ENCODE measurements at places on chromosomes 16 and 17.

DNA sequence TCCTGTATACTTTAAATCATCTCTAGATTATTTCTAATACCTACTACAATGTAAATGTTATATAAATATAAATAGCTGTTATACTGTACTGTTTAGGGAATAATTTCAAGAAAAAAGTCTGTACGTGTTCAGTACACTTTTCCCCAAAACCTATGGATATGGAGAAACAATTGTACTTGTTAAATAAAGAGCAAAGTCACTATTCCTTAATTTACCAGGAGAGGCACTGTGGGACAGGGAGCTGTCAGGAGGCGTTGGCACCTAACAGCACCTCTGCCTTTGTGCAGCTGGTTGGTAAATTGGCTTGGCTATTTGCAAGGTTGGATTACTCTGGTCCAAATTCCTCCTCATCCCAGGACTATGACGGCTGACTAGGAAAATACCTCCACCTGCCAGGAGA is 28.0 kb downstream of the CRHR1 start:
- DNase-seq, result no peak

DNA sequence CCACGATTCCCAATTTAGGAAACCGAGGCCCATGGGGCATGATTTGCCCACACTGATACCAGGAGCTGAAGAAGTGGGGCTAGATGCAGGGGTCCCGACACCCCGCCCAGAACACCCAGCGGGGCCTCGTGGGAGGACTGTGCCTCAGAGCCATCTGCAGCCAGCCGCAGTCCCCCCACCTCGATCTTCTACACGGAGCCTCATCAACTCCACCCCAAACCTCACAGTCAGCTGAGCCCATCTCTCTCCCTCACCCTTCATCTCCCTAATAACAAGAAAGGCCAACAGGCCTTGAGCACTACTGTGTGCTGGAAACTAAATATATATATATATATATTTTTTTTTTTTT is 4.2 kb downstream of the ITGAE start:
- DNase-seq, result no peak

- DNase-seq, result no peak
These were observed 15.1 kb downstream of the CEP20 start for GRCh38 chr16:15873301-15873700.

DNA sequence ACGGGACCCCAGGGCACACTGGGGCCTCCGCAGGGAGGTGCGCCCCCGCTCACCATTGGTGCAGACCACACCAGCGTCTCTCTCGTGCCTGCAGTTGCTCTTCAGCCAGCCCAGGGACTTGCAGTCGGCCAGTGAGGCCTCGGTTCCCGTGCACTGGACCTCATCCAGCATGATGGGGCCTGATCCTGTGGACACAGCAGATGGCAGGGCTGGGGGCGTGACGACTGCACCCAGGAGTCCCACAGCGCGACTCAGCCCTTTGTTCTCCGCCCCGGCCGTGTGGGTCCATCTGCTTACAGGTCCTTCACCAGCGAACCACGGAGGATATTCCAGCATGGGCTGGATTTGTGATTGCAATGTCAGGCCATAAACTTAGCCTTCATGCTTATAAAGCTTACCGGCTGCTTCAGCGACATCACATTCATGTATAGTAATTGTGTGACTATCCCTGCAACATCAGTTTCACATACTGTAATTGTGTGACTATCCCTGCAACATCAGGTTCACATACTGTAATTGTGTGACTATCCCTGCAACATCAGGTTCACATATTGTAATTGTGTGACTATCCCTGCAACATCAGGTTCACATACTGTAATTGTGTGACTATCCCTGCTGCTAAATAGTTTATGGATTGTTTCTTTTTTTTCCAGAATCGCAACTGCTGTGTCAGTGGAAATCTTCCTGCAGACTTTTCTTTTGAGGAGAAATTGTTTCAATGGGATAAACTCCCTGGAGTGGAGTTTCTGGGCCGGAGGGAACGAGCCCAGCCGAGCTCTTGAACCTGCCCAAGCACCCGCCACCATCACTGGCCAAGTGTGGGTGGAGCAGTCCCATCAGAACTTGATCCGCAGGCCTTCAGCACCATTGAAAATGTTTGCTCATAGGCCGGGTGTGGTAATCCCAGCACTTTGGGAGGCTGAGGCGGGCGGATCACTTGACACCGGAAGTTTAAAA is 4.8 kb downstream of the LGALS3BP start:
- no peak for DNase-seq

DNA sequence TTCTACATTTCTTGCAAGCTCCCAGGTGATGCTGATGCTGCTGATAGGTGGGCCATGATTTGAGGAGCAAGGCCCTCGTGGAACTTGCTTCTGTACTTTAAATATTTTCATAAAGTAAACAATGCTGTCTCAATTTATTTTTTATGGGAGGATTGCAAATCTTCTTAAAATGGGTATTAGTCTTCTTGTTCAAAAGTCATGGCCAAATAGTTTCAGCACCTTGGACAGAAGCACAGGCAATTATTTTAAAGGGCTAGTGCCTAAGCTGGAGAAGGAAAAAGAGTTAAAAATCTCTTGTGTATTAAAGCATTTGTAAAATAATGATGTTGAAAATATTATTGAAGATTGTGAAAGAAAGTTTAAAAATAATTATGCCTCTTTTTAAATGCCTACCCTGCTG is 50.5 kb downstream of the GPR139 start:
- no peak for DNase-seq

DNA sequence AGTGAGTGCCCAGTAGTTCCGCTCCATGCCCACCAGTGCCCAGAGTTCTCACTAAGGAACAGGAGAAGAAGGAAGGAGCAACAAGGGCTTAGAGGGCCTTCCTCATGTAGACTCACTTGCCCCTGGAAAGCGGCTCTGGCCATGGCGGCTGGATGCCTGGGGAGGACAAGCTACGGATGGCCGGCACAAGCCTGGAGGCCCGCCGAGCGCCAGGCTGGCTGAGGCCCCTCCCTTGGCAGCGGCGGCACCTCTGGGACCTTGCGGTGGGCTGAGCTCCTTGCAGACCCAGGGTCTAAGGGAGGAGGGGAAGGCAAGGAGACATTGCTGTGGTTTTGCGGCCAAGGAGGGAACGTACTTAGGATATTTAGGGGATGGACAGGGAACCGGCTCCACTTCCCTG is 160.1 kb downstream of the SALL1 start:
- no peak for DNase-seq

DNA sequence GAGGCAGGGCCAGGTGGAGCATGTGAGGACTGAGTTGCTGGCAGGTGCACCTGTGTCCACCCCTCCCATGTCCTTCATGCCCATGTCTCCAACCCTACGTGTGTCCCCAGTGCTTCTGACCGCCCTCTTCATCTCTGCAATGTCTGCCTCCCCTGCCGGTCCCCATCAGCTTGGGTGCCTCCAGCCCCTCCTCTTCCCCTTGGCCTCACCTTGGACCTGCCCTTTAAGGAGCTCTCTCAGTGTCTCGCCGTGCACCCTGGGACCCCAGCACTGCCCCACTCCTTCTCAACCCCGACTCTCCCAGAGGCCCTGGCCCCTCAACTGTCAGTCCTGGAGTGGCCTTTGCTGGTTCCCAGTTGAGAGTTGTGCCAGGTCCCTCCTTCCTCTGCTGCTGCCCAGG is 15.0 kb downstream of the RIPOR1 start:
- no peak for DNase-seq

DNA sequence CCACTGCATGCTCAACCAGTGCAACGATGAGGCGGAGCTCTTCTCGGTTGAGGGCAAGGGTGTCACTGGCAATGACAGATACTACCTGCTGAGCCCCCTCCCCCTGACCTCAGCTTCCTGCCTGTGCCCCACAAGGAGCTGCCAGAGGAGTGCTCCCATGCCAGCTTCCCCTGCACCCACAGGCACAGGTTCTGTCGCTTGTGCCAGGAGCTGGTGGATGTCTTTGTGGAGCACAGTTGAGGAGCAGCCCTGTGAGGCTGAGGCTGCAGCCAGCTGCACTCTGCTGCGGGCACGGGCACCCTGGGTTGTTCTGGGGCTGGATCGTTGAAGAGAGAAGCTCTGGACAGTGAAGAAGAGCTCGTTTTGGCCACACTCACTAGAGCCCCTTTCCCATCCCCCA is 165.3 kb upstream of the ZNF267 start:
- no peak for DNase-seq

DNA sequence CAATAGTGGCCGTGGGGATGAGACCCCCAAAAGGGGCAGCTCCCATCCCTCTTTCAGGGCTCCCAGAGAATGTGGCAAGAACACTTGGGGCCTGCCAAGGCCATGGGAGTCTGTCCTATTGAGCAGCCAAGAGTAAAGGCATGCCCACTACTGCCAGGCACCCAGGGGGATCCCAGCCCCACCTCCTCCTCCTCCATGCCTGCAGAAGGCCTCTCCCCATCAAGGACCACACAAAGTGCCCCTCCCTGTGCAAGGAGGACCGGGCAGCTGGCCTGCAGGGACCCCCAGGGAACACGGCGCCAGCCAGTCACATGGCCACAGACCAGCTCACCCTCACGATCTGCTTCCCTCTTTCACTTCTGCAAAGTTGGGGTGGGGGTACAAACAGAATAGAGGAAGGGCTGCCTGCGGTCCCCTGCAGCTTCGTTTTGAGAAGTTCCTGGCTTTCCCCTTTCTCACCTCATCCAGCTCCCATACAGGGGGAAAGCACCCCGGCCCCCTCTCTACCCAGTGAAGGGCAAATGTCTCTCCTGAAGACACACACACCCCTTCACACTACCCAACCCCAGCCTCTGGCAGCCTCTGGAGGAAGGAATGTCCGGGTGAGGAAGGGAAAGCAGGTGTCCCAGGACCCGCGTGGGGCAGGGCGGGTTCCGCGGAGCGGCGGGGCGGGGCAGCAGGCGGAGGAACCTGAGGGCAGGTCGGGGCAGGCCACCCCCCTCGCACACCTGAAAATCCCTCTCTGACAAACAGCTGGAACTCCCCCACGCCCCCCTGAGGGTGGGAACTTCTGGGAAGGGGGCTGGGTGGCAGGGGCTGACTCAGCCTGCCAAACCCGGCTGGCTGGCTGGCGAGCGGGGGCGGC is 2.0 kb downstream of the PPP1R9B start:
- peak; percentile 64 for DNase-seq

- DNase-seq, result no peak
These were observed 6.9 kb upstream of the EFTUD2 start for GRCh38 chr17:44906010-44906646.

All from activated CD4-positive, alpha-beta T cell treated with anti-CD3 and anti-CD28 coated beads, Interleukin-2, amount 50 U/mL, for 24 hours (primary cell).